ENCODE measurements at places on chromosomes 4 and X. TPM values are rescaled to one million over a fixed set of nuclear protein-coding genes. Genes with fewer than 3 reads are reported as not detected.

ABCG2 gene
- total RNA-seq: 2.4 TPM

NLGN4X gene
- total RNA-seq: 0.95 TPM

LDOC1 gene
- total RNA-seq: 111 TPM

RBMXL3 gene
- total RNA-seq: not detected

NPNT gene
- total RNA-seq: 167 TPM

PDCL2 gene
- total RNA-seq: not detected

LONRF3 gene
- total RNA-seq: 8.5 TPM

NAA11 gene
- not detected for total RNA-seq

FRMD7 gene
- total RNA-seq: 0.28 TPM

POU4F2 gene
- not detected for total RNA-seq

PROM1 gene
- total RNA-seq: 7.1 TPM

DUSP21 gene
- total RNA-seq: not detected

TCEANC gene
- 9.6 TPM for total RNA-seq

SHROOM3 gene
- 171 TPM for total RNA-seq

RAB39B gene
- total RNA-seq: 0.78 TPM

Data from thoracic aorta (tissue), 2 donors.